ENCODE measurements at places on chromosomes 1 and 21.
A peak's percentile ranks its signal among the peaks of the same experiment; 100 is the strongest.

DNA sequence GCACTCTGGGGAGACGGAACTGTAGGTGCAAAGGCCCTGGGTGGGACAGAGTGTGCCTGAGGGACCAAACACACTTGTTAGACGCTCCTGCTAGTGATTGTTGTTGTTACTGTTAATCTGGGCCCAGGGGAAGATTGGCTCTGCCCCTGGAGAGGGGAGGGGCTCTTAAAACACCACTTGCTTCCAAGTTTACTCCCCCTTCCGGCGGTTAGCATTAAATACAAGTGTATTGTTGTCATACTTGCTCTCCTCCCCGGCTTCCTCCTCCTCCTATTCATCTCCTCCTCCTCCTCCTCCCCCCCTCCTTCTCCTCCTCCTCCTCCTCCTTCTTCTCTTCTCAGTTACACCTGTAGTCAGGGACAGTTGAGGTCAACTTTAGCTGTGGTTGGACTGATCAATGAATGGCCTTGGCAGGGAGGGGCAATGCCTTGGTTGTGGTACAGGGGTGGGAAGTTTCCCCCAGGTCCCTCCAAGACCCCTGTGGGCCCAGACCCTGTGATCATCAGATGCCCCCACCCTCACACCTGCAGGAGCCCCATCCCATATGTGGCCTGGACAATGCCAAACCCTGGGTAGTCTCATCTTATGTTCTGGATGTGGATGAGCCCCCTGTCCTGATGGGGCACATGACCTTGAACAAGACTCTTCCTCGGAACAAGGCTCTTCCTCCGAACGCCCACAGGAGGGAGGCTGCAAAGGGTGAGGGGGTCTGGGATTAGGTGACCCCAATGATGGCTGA lies 217.3 kb downstream of the PTPRU start:
- DNase-seq: peak; percentile 62

- no peak for DNase-seq
Observed at GRCh38 chr1:31799196-31799894, 16.5 kb downstream of the SPOCD1 start.

DNA sequence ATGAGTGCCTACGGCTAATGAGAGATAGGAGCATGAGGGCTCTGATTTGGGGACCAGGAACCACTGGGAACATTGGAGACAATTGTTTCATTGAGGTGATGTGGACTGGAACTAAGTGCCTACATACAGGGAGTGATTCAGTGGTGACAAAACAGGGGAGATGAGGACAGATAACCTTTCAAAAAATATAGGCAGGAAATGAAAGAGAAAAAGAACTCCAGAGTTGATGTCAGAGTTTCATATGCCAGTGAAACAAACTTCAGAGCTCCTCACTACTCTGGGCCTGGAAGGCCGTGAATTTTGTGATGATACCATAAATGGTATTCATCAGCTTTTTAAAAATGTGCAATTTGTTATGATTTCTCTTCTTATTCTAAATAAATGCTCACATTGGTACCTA lies 39.3 kb downstream of the FASLG start:
- no peak for DNase-seq

GRCh38 chr1:65195495-65196417 lies 47.8 kb downstream of the AK4 start:
- DNase-seq: peak; percentile 37

- no peak for DNase-seq
Observed at GRCh38 chr21:17697473-17697872, 84.8 kb upstream of the BTG3 start.

- DNase-seq: no peak
Observed at GRCh38 chr1:200379940-200380588, 29.8 kb downstream of the ZNF281 start.

DNA sequence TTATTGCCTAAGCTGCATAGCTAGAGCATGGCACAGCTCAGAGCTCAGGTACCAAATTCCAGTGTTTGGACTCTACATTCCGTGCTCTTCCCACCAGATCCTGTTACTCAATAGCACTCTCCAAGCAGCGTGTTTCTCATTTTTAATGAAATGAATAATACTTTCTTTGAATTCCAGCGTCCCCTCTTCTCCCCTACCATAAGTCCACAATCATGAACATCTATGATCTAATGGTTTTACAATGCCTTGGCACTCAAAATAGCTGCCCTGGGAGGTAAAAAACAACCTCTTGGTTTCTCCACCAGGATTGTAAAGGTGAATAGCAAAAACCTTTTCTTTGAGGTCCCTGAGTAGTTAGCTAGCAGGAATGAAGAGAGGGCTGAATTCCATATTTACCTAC lies 480.0 kb upstream of the PKN2 start:
- DNase-seq: no peak

DNA sequence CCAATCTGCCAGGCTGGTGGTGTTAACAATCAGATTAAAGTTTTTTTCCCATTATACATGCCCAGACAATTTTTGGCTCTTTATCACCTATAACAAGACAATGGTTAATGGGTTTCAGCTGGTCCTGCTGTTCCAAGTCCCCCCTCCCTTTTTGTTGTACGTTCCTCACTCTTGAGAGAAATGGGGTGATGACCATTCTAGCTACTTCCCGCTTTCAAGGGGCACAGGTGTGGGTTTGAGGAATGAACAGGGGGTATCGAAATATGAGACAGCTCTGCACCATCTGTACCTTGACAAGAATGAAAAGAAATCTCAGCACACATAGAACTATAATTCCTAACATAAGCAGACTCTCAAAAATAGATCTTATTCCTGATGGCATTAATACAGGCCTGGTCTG lies 326.8 kb downstream of the PTPRU start:
- DNase-seq: no peak

GRCh38 chr1:29912425-29912824 lies 676.1 kb downstream of the PTPRU start:
- peak; percentile 55 for DNase-seq

DNA sequence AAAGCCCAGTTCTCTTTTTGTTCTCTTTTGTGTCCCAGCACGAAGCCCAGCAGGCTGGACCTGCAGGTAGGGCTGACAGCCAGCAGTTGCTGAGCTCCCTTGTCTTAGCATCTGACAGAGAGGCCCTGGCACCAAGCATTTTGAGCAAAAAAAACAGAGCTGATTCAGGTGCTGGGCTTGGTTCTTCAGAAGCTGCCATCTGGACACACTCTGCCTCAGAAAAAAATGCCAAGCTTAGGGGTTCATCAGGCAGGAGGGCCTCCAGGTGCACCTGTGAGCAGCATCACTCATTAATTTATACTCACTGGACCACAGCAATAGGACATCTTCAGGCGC lies 167.1 kb upstream of the PLD5 start:
- no peak for DNase-seq

DNA sequence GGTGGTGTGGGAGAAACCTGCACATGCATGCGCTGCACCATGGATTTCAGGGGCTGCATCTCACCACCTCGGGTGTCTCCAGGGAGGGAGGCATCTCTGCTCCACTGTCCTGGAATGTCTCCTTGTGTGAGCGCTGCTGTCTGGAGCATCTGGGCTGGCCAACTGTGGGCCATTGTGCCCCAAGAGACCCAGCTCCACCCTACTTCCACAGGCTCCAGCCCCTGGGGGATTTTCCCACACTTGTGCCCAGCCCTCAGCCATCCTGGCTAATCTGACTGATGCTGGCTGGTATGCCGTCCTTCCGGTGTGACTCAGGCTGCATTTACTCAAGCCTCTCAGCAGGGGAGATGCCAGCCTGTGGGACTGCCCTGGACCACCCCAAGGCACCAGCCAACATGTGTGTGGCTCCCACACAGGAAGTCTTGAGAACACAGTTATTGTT lies 62.0 kb downstream of the TRIM11 start:
- DNase-seq: peak; percentile 16

- no peak for DNase-seq
Observed at GRCh38 chr1:235278233-235278914, 49.6 kb downstream of the ARID4B start.

- DNase-seq: peak; percentile 91
Observed at GRCh38 chr21:33968080-33968994, 52.7 kb upstream of the ATP5PO start.

Data from EH (cell line).